ENCODE measurements at places on chromosomes 3 and 15.

GRCh38 chr3:105542282-105543019 is 175.7 kb downstream of the ALCAM start:
- DNase-seq: no peak

GRCh38 chr3:194323785-194324735 is 27.1 kb downstream of the CPN2 start:
- DNase-seq: peak; percentile 94

DNA sequence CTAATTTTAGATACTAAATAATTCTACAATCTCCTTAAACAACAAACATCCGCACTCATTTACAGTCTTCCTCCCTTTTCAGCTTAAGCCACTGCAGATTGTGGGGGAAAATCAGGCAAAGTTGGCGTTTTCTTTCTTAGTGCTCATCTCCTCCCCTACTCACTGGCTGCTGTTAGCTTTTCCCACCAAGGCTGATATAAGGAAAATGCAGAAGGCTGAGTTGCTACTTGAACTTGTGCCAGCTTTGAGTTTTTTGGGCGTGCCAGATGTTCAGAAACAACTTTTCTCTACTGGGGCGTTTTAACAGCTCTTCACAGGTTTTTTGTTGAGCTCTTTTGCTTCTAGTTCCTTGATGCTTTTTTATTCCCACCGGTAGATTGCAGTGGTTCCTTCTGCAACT is 222.0 kb downstream of the PYDC2 start:
- DNase-seq: no peak

- DNase-seq: no peak
Measured at GRCh38 chr15:69760258-69760845, 307.7 kb downstream of the RPLP1 start.

- DNase-seq: no peak
Measured at GRCh38 chr3:3201611-3202010, 22.1 kb upstream of the CRBN start.

- DNase-seq: no peak
Measured at GRCh38 chr15:85619992-85620689, 174.6 kb downstream of the KLHL25 start.

DNA sequence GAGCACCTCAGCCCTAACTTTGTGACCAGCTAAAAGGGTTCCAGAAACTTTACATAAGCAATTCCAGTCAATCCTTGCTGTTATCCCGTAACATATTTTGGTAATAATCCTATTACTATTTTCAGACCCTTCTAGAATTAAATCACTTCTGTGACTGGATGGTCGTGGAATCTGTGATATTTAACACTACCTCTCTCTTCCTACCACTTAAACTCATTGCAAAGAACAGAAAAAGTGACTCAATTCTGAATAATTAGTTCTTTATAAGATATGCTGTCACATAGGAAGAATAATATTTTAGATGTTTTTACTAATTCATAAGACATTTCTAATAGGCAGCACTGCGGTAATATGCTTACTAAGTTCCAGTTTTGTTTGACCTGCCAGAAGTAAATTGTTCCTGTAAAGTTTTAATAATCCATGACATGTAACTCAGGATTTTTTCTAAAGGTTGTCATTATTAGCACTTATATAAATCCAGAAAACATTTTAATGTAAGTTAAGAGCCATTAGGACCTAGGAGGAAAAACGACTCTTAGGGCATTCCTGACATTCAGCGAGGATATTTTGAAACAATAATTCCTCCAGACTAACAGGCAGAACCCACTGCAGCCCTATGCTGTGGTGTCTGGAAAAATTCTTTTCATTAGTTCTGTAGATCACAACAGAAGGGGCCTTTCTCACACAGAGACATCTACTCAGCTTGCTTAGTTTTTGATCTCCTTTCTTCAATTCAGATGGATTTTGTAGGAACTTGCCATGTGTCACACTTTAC is 113.3 kb upstream of the MBNL1 start:
- DNase-seq: no peak

DNA sequence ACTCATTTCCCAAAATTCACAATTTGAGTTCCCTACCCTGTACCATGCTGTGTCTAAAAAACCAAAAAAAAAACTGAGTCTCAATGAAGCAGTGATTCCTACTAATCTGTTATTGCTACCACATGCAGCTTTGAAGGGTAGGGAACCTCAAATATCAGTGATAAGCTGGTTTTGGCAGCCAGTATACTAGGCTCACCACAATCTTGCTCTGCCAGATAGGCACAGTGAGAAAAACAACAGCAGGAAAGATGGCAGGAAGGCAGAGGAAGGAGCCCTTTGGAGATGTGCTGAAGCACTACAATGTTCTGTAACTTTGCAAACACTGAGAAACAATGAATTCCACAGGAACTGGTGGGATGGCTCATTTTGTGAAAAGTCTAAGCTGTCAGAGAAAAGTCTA is 96.9 kb upstream of the UBP1 start:
- DNase-seq: no peak

DNA sequence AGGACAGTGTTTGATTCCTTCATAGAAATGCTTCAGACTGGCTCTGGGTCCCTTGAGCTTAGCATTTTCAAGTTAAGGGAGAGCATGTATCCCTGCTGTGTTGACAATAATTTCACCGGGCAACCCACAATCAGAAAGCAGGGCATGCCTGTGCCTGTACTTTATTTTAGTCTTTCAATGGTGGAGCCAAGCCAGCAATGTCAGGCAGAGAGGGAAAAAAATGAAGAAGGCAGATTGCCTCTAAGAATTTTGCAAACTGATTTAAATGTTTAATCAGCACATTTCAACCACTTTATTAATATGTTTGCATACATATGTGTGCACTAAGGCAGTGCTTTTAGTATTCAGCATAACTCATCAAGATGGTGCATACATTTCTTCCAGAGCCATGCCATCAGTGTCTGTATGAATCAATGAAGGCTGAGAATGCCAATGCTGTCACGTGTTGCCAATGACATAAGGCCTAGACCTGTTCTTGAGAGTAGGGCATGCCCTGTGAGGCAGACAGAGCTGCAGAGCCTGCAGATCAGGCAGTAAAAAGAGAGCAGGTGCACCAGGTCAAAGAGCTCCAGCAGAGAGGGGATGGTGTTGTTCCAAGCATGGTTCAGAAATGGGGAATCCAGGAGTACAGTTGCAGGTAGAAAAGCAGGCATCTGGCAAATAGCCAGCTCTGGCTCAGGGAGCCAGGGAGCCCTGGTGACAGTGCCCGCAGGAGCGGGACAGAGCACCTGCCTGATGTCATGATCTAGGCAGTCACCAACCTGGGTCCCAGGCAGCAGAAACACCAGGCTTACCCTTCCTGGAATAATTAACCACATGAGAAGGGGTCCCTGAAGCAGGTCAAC is 508.5 kb downstream of the GABRG3 start:
- no peak for DNase-seq

GRCh38 chr15:69722924-69723323 is 270.3 kb downstream of the RPLP1 start:
- DNase-seq: no peak

DNA sequence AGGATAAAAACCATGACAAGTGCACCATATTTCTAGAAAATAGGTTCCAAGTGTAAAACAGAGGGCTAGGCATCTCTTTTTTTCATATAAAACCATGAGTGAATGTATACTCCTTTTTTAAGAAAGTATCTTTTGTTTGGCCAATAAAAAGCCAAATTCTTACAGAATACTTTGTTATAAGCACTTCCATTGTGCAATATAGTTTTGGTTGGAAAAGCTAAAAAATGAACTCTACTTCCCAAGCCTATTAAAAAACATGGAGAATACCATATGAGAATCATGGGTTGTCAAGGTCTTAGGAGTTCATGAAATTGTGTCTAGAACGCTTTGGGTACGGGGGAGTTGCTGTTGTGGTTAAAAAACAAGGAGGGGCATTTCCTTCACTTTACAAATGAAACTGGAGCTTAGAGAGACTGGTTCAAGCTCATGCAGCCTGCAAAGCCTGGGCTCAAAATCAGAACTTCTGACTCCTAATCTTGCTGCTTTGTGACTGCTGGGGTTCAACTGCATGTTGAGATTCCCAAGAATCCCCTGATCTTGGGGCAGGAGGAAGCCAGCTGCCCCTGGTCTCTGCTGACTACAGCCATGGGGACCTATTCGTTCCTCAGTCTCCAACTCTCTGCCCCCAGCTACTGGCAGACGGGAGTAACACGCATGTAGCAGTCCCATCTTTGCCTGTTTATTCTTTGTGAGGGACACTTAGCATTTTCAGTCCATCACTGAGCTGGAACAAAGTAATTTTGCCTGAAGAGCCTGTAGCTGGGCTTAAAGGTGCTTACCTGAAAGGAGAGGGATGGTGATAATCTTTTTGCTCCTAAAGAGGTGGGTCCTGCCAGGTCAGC is 229.1 kb downstream of the CHST2 start:
- DNase-seq: no peak

DNA sequence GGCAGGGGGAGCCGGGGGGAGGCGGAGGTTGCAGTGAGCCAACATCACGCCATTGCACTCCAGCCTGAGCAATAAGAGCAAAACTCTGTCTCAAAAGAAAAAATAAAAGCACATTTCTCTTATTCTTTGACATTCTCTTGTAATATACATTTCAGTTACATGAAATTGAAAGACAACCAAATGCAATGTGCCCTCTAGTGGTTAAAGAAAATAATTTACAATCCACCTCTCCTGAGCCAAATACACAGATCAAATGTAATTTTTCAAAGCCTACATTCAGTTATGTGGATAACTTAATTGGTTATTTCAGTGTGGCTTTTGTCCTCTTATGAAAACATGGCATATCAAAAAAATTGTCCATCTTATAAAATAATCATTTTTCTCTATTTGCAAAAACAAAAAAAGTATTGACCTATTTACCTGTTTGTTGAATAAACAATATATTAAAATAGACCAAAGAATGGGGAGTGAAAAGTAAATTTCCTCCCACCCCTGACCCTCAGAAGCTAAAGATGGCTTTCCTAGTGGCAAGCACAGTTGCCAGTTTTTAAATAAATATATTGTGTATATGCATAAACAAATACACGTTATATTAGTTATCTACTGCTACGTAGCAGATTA is 14.2 kb upstream of the U2SURP start:
- DNase-seq: no peak

- DNase-seq: no peak
Measured at GRCh38 chr15:26020871-26021270, 157.7 kb upstream of the ATP10A start.
